HAP-1 (cell line): ENCODE measurements at places on chromosomes 11 and 22.

GRCh38 chr11:42012271-42012670, 552.8 kb upstream of the LRRC4C start:
- DNase-seq, result no peak

- DNase-seq, result no peak
Observed at GRCh38 chr22:24983151-24983550, 30.6 kb downstream of the KIAA1671 start.

- peak; percentile 68 for DNase-seq
Observed at GRCh38 chr11:118921929-118922744, 3.6 kb downstream of the BCL9L start.

- peak; percentile 23 for DNase-seq
Observed at GRCh38 chr11:33778675-33779074, 4.4 kb upstream of the FBXO3 start.

DNA sequence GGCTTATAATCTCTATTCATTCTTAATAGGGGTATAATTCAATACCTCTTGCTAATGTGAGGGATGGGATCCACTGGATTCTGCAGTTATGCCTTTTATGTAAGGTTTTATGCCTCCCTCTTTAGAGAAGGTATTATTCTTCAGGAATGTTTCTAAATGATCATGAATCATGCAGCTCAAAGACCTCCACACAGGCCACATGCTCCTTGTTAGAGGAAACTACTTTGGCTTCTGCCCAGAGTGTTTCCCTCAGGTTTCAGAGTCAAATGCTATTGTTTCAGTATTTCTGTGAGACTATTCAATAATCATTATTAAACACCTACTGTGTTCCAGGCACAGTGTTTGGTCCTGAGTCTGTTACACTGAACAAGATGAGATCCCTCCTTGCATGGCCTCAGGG, 115.9 kb downstream of the RAB38 start:
- no peak for DNase-seq
